ENCODE measurements at places on chromosomes 2 and 18.

GRCh38 chr2:144459937-144460336 lies 60.0 kb downstream of the ZEB2 start:
- DNase-seq, result no peak

DNA sequence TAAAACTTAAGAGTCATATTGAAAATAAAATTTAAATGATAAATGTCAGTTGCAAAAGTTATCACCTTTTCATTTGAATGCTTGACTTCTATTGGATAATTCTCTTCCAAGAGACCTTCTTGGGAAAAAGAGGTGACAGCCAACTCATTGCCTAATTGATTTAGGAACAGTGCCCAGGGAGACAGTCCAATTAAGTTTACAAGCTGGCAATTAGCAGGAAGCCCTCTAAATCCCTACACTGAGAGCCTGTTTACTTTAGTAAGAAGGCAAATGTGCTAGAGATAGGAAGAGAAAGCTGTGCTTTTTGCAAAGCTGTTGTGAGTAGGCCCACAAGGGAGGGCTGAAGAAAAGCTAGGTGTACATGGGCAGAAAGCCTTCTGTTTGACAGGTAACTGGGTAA lies 189.1 kb downstream of the WDPCP start:
- no peak for DNase-seq

DNA sequence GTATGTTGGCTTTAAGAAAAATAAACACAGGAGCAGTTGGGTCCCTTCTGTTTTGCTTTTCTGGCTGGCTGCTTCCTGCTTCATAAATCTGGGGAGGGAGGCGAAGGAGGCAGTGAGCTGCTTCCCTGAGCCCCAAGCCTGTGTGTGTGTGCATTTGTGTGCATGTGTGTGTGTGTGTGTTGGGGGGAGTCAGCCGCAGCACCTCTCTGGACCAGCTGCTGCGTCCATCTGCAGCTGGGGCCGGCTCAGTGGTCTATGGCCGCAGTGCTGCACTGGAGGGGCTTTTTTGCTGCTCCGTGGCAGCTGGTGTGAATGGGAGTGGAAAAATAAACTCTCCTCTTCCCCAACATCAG lies 192.3 kb downstream of the RNF144A start:
- no peak for DNase-seq

DNA sequence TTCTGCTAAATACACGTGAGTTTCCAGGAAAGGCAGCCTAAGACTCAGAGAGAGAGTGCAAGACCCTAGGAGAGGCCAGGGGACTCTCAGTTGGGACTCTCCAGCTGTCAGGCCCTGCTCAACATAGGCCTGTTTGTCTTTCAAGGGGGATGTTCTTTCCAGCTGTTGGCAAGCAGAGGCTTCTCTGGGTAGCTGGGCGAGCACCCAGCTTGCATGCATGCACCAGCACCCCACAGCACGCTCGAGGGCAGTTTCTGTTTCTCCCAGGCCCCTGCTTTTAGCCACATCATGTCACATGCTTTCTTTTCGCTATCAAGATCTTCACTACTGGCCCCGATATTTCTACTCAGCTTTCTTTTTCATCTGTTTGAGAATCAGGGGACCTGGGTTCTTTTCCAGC lies 479.3 kb upstream of the HS6ST1 start:
- DNase-seq, result no peak

GRCh38 chr18:63037491-63037890 lies 282.1 kb downstream of the BCL2 start:
- DNase-seq, result no peak

DNA sequence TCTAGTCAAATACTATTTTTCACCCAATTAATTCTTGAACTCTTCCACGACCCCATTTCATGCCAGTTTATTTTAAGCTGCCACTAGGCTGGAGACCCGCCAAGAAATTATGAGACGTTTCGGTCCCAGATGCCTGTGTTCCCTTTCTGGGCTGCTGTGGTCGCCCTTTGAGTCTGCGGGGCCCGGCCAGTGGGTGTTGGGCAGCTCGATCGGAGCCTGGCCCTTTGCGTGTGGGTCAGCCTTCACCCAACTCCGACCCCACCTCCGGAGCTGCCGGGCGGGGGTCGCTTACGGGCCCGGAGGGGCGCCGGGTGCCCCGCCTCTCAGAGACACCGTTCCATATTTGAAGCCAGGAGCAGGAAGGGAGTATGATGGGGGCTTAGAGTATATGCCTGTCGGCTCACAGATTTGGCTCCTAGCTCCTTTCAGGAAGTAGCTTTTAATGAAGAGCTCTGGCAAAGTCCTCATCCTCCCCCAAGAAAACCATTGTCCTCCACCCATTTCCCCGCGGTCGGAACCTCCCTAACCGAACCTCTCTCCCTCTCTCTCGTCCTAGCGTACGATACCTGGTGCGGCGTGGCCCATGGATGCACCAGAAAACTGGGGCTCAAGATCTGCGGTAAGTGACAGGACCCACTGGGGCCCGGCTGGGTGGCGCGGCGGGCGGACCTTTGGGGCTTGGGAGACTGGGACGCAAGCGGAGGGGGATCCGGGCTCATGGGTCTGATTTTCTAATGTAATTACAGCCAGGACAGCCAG lies 5.0 kb downstream of the GAD1 start:
- no peak for DNase-seq

- no peak for DNase-seq
Measured at GRCh38 chr2:34025196-34025595, 426.1 kb upstream of the FAM98A start.

DNA sequence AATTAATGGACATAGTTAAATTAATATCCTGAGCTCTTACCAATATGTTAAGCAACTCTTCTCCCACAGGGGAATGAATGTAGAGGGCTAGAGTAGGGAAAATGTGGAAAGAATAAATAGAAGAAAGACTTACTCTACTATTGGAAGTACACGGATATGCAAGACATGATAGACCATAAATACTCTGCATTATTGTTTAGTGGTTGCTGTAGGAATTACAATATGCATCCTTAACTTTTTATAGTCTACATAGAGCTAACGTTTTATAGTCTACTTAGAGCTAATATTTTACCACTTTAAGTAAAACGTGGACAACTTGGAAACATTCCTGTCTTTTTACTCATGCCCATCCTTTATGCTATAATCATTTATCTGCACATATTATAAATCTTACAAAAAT lies 163.8 kb upstream of the GALNT5 start:
- no peak for DNase-seq

DNA sequence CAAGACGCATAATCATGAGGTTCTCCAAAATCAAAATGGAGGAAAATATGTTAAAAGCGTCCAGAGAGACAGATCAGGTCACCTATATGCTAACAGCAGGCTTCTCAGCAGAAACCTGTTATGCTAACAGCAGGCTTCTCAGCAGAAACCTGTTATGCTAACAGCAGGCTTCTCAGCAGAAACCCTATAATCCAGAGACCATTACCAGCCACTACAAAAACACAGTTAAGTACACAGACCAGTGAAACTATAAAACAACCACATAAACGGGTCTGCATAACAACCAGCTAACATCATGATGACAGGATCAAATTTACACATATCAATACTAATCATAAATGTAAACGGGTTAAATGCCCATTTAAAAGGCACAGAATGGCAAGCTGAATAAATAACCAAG lies 1548.4 kb upstream of the TMEFF2 start:
- DNase-seq, result no peak

- DNase-seq, result no peak
Measured at GRCh38 chr2:6945087-6945813, 28.0 kb downstream of the RNF144A start.

DNA sequence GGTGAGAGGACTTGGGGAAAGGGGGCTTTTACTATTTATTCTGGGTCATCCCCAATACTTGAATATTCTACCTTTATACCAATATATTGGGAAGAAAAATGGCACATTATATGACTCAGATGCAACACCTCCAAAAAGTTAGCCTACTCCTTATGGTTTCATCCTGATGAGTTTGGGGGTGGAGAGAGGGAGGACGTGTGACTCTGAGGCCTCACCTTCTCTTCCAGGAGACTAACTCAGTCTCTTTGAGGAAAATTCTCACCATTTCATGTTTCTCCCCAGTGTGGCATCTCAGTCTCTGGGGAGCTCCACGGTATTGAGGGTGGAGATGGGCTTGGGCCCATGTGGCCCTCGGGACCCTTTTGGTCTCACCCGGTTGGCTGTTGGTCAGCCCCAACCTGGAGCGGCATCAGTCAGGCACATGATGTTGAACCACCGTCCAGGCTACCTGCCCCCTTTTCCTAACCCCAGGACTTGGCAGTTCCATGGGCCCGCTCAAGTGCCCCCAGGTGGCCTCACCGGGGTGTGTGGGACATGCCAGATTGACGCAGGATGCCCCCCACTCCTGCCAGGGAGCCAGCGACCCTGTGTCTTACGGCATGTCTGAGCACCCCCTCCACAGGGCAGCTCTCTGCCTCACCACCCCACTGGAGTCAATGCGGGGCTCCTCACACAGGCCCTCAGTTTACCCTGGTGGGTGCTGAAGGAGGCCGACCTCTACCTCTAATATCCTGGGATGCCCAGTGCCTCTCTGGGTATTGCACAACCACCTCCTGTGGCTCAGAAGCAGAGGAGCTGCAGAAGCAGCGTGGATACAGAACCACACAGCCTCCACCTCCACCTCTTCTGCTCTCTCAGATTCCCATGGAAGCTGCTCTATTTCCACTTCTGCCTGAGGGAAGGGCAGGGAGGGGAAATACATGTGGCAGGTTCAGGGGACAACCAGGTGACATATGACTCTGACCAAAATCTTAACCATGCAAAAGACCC lies 297.4 kb downstream of the EIPR1 start:
- no peak for DNase-seq

GRCh38 chr2:224442071-224442967 lies 40.4 kb upstream of the FAM124B start:
- peak; percentile 40 for DNase-seq

GRCh38 chr2:235766278-235766677 lies 272.4 kb downstream of the AGAP1 start:
- peak; percentile 84 for DNase-seq

DNA sequence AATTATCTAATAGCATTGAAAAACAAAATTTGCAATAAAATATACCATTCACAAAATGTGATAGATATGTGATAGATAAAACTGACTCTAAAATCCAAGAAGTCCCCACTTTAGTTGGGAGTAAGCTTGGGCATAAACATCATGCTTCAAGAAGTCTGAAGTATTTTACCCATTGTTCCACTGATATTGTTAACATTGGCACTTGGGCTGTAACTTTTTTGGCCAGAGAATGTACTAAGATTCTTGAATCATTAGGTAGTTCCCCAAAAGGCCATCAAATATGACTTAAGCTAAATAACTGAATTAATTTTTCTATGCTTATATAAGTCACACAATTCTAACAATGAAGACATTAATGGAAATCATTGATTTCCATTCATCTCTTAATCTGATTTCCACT lies 413.6 kb downstream of the CDH2 start:
- DNase-seq, result no peak

Data from right hindlimb (tissue), 1 donor.